ENCODE measurements at places on chromosomes 11 and 22. TPM values are rescaled to one million over a fixed set of nuclear protein-coding genes. Genes with fewer than 3 reads are reported as not detected.

GRCh38 chr11:68036717-68037239, 2.0 kb upstream of the TCIRG1 start:
- no peak for DNase-seq

Gene GAL
- polyA plus RNA-seq: 2.5 TPM

Gene CATSPER1
- polyA plus RNA-seq: 0.91 TPM

- DNase-seq: no peak
Measured at GRCh38 chr11:77093987-77094840, 8.4 kb upstream of the OMP start.

DNA sequence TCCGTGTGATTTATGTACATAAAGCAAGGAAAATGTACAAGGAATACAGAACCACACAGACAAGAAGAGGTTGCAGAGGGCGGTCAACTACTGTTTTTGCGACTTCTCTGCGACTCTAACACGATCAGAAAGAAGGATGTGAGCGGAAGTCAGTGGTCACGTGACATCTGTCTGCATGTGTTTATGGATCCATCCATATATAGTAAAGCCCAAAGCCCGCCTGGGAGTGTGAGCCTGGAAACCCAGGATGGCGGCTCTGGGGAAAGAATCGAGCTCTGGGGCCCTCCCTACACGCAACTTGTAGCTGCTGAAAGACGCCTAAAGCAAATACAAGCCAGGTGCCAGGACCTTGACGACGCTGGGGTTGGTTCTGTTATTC, 8.8 kb downstream of the OSBPL5 start:
- no peak for DNase-seq

- no peak for DNase-seq
Measured at GRCh38 chr11:27857588-27857987, 157.3 kb upstream of the BDNF start.

Gene CADM1
- polyA plus RNA-seq: 27.8 TPM

DNA sequence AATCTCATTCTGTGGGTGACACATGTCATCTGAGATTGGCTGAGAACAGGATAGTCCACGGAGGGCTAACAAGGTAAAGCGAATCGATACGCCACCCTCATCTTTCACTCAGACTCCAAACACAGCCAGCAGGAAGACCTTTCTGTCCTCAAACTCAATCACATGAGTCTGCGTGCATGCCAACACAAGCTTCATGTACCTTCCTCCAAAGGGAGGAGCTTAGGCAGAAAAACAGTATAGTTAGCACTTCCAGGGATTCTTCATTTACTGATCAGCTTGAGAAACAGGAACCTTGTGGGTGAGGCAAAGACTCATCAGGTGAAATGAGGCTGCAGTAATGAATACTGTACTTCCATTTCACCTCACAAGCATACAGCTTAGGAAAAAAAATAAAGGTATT, 767.1 kb upstream of the API5 start:
- no peak for DNase-seq

- peak; percentile 43 for DNase-seq
Measured at GRCh38 chr11:65440831-65441499, 18.4 kb downstream of the NEAT1 start.

DNA sequence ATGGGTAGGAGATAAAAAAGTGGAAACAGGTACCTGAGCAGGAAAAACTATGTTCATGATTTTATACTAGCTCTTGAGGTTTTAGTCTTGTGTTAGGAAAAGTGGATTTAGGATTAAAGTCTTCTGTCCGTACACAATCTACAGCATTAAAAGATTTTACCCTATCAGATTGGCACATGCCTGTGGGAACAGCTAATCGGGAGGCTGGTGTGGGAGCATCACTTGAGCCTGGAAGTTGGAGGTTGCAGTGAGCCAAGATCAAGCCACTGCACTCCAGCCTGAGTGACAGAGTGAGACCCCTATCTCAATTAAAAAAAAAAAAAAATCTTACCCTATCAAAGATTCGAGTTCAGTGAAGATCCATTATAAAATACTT, 12.2 kb upstream of the CRKL start:
- DNase-seq: no peak

GRCh38 chr11:44716256-44716655, 10.5 kb upstream of the TSPAN18 start:
- DNase-seq: no peak

- no peak for DNase-seq
Measured at GRCh38 chr11:12141283-12141682, 30.9 kb downstream of the MICAL2 start.

GRCh38 chr22:26748845-26749244, 91.5 kb downstream of the MIAT start:
- DNase-seq: no peak

DNA sequence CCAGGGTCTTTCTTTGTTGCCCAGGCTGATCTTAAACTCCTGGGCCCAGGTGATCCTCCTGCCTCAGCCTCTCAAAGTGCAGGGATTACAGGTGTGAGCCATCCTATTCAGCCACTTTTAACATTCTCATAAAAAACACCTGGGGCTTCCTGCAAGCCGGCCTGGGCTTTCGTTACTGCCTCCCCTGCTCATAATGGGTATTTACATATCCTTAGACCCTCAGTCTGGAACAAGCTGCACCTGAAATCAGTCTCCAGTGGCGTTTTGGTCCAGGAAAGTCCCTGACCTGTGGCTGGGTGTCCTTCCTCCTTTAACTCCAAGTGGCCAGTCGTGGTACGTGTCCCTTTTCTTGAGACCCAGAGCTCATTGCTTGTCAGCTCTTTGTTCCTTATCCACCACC, 320.7 kb downstream of the TMEM135 start:
- DNase-seq: no peak

GRCh38 chr11:32012049-32012448, 78.8 kb upstream of the RCN1 start:
- no peak for DNase-seq

DNA sequence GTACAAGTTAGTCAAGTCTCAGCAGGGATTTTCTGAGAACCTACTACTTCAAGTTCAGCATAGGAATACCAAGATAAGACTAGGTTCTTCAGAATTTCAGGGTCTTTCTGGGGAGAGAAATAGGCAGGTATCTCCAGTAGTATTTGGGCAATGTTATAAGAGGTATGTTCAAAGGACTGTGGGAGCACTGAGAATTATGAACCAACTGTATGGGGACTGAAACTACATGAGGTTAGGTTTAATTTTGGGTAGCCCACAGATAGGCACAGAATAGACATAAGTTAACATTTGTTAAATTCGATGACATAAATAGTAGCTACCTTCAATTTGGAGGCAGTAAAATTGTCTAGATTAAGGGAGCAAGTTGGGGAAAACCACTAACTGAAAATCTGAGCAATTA, 9.2 kb upstream of the GAB2 start:
- DNase-seq: no peak

DNA sequence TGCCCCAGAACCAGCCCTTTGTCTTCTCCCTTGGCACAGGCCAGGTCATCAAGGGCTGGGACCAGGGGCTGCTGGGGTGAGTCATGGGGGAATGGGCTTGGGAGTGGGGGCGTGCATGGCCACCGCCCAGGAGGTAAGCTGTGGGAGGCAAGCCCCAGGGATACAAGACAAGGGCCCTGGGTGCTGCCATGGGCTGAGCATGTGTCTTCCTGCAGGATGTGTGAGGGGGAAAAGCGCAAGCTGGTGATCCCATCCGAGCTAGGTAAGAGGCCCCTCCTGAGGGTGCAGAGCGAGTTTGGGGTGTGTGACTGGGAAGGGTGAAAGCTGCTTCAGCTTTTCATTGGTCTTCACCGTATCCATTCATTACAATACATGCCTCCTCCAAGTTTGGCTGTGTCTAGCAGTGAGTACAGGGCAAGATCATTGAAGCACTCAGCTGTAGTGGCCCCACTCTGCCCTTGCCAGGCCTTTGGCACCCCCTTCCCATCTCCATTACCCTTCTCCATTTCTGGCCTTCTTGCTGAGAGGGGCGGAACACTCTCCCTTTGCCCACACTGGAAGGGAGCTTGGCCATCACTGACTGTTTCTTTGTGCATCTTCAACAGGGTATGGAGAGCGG, 2.5 kb downstream of the FKBP2 start:
- no peak for DNase-seq

DNA sequence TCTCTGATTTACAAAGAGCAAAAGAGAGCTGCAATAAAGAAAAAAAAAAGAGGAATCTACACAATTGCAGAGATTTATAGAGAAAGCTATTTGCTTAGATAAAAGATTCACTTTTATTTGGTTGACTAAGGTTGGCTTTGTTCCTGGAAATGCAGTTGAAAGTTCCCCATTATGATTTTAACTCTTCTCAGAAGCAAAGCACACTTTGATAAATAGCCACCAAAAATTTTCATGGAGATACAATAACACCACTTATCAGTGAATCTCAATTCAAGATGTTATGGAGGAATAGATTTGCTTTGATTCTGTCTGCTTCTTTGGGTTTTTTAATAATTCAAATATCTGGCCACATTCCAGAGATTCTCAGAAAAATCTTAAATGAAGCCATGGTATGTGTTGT, 88.5 kb upstream of the ANO3 start:
- peak; percentile 22 for DNase-seq

GRCh38 chr22:26236991-26237390, 67.7 kb downstream of the SEZ6L start:
- DNase-seq: no peak

Gene NAALADL1
- polyA plus RNA-seq: 6.3 TPM

Gene SYCE3
- polyA plus RNA-seq: not detected

Gene SAA1
- polyA plus RNA-seq: not detected

DNA sequence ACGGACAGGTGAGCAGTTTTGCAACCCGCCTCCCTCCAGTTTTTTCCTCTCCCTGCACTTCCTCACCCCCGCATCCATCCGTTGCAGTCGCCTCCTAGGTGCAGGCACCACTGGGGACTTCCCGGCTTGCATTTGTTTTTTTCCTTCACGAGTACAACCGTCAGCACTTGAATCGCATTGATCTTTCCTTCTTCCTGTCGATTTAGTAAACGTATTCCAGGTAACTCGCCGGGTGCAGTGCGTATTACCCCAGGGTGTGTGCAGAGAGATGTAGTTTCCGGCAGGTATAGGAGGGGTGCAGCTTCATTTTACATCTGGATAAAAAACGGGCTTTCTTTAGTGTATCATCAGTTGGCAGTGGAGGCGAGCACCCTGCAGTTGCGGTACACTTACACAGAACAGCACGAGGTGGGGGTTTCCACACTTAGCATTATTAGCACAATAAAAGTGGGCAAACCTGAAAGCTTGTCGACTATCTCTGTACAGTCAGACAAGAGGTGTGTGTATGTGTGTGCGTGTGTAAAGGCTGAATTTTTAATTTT, at the start of gene SORL1-AS1:
Gene SORL1-AS1 (minus strand): TSS at position 359 of the 542 bp plus-strand sequence.
- DNase-seq: peak; percentile 5

Gene MRGPRG
- not detected for polyA plus RNA-seq

DNA sequence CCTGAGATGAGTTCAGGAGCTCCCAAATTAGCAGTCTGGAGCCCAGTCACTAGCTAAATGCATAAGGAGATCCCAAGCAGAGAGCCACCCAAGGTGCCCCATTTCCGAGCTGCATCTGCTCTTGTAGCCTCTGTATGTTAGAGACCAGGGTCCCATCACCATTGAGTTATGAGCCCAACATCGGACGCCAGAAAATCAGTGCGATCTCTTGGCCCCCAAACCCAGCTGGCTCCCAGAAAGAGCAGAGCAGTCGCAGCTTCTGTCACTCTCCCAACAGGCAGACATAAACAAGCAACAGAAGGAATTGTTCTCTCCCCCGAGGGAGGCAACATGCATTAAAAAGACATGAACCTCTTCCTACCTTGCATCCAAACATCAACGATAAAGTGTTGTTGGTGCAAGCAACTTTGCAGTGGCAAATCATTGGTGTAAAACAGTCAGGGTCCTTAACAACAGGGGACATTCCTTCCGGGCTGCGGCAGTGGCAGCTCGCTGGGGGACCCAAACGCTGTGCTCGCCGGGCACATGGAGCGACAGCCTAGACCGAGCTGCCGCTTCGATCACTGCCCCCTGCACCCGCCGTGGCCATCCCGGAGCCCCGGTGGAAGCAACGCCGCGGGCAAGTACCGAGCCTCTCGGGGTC, 907.1 kb downstream of the DLG2 start:
- DNase-seq: no peak

- DNase-seq: no peak
Measured at GRCh38 chr22:45023431-45023830, 13.6 kb upstream of the PHF21B start.

Gene USP2
- 0.63 TPM for polyA plus RNA-seq
